ENCODE measurements at places on chromosomes 7 and 10. TPM values are rescaled to one million over a fixed set of nuclear protein-coding genes. Genes with fewer than 3 reads are reported as not detected.

GRCh38 chr10:60535427-60535826 lies 145.8 kb upstream of the ANK3 start:
- H3K36me3 ChIP-seq = no peaks in the 10 kb centered on the region
- peaks cover 54% of the 10 kb centered on the region for H3K4me1 ChIP-seq
- H3K27me3 ChIP-seq = no peaks in the 10 kb centered on the region

Gene CISD1
- total RNA-seq = 68.8 TPM

- H3K27ac ChIP-seq = peak overlapping the region; percentile 68
- no peaks in the 10 kb centered on the region for H3K27me3 ChIP-seq
- peaks cover 17% of the 10 kb centered on the region for H3K36me3 ChIP-seq
- H3K4me3 ChIP-seq = 0 out of 2 replicates have a peak overlapping the region, but pooled peaks have one; percentile 14
Measured at GRCh38 chr7:129665013-129665401, 53.5 kb downstream of the NRF1 start.

Gene ARHGEF5
- 17.7 TPM for total RNA-seq

DNA sequence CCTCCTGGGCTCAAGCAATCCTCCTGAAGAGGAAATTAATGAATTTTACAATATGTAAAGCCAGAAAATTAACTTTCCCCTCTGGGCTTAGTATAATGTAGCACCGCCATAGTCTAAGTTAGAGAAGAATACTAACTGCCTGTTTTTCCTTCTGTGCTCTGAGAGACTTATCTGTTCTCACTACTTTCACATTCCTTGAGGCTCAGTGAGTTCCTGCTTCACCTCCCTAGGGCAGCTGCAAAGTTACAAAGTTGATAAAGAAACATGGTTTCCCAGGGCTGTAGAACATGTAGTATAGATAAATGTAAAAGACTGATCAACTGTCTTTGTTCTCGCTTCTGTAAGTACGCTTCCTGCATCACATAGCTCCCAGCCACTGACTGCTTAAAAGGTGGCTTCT lies 16.0 kb upstream of the OLAH start:
- no peak overlapping the region for H3K4me3 ChIP-seq
- H3K27me3 ChIP-seq = no peaks in the 10 kb centered on the region
- H3K27ac ChIP-seq = no peak overlapping the region
